NCI-H226 (cell line): ENCODE measurements at places on chromosomes 1 and 21.

- no peak for DNase-seq
Measured at GRCh38 chr1:109719337-109719837, 7.3 kb downstream of the GSTM5 start.

- DNase-seq: peak; percentile 21
Measured at GRCh38 chr1:247338723-247339275, 7.1 kb upstream of the ZNF496 start.

GRCh38 chr1:246117066-246117791 lies 389.9 kb downstream of the SMYD3 start:
- peak; percentile 18 for DNase-seq

DNA sequence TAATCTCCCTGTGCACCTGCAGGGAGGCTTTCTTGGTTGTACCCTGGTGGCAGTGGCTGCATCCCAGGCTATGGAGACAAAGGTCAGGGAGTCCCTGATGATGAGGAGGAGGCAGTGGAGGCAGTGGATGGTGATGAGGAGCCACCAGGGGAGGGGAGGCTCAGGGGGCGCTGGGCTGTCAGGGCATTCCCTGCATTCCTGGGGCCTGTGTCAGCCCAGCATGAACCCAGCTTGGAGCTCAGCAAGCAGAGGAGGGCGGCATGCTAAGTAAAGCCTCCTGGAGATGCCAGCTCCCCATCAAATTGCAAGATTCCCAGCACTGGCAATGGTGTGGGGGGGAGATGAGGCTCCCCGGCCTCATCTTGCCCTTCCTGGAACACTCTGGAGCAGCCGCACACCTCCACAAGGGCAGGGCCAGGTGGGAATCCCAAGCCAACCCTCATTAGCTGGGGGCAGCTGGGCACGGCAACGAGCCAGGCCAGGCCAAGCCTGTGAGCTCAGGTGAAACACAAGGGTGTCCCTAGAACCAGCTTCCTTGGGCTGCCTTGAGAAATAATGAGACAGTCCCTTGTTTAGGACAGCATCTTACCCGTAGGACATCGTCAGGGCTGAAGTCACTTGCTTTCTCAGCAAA lies 469.5 kb downstream of the MATN1 start:
- DNase-seq: no peak

GRCh38 chr1:231603598-231604275 lies 22.9 kb upstream of the DISC1 start:
- DNase-seq: peak; percentile 6
